Hematopoietic multipotent progenitor cell treated with erythropoietin and hydrocortisone succinate and interleukin-3 and kit ligand, for 17 days (in vitro differentiated cells): ENCODE measurements at places on chromosomes 16 and 17.
A peak's percentile ranks its signal among the peaks of the same experiment; 100 is the strongest.

GRCh38 chr17:80331820-80332219, 71.2 kb downstream of the RNF213 start:
- DNase-seq: no peak

GRCh38 chr17:42055496-42055895, 5.1 kb upstream of the C17orf113 start:
- no peak for DNase-seq

- no peak for DNase-seq
Observed at GRCh38 chr16:53080345-53081031, 25.7 kb downstream of the CHD9 start.

DNA sequence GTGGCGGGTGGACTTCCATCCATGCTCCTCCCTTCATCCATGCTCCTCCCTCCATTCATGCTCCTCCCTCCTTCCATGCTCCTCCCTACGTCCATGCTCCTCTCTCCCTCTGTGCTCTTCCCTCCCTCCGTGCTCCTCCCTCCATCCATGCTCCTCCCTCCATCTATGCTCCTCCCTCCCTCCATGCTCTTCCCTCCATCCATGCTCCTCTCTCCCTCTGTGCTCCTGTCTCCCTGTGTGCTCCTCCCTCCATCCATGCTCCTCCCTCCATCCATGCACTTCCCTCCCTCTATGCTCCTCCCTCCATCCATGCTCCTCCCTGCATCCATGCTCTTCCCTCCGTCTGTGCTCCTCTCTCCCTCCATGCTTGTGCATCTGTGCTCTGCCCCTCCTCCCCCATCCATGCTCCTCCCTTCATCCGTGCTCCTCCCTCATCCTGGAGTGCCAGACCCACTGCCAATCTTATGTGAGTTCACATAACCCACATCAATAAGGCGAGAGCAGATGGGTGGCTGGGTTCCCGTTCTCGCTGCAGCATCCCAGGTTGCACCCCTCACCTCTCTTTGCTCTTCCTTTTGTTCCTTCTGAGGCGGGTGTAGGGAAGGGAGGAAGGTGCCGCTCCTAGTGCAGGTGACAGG, 22.8 kb downstream of the KSR1 start:
- no peak for DNase-seq

DNA sequence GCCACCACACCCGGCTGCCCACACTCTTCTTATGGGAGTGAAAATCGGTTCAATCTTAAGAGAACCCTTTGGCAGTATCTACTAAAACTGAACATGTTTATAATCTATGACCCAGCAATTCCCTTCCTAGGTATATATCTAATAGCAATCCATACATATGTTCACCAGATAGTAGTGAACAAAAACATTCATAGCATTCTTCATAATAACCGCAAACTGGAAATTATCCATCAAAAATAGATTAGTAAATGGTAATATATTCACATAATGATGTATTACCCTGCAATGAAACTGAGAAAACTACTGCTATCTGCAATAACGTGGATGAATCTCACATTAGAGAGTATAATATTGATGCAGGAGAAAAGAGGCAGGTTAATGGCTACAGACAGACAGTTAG, 23.1 kb downstream of the COPRS start:
- no peak for DNase-seq

DNA sequence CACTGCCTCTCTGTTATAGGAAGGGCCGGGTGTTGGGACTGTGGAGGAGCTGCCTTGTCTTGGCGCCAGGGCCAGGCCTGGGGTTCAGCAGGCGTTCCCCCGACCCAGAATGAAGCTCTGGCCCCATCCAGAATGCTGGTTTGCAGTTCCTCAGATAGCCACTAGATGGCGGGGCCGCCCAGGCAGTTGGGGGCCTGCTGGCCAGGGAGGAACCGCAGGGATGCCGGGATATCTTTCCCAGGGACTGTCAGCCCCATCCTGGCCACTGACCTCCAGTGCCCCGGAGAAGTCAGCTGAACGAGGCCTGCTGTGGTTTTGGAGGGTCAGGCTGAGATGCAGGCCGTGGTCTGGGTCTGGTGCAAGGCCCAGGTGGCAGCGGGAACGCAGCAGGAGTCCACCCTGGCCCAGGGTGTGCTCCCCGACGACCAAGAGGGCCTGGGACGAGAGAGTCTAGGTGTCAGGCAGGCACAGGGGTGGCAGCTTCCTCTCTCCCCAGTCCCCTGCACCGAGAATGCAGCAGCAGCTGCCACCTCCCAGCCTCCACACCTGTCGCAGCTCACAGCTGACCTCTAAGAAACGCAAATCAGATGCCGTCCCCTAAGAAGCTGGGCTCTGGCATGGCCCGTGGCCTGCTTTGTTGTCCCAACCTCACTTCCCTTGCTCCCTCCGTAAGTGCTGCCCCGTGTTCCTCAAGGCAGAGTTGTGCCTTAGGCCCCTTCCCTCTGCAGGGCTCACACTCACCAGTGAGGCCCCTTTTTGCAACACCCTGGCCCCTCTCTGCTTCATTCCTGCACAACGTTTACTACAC, 51.2 kb downstream of the RMI2 start:
- DNase-seq: peak; percentile 57

DNA sequence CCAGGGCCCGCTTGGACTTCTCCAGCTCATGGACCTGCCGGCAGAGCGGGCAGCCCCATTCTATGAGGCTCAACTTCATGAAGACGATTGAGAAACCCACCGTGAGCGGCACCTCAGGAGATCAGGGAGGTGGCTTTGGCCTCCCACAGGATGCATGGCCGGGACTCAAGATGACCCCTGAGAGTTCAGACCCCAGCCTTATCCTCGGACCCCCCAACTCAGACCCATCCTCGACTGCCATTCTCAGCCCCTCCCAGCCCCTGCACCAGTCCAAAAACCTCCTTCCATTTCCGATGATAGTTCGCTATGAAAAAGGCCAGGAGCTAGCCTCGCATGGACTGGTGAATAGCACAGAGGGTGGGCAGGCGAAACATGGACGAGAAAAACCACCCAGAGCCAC, 71.0 kb downstream of the NDE1 start:
- DNase-seq: no peak

DNA sequence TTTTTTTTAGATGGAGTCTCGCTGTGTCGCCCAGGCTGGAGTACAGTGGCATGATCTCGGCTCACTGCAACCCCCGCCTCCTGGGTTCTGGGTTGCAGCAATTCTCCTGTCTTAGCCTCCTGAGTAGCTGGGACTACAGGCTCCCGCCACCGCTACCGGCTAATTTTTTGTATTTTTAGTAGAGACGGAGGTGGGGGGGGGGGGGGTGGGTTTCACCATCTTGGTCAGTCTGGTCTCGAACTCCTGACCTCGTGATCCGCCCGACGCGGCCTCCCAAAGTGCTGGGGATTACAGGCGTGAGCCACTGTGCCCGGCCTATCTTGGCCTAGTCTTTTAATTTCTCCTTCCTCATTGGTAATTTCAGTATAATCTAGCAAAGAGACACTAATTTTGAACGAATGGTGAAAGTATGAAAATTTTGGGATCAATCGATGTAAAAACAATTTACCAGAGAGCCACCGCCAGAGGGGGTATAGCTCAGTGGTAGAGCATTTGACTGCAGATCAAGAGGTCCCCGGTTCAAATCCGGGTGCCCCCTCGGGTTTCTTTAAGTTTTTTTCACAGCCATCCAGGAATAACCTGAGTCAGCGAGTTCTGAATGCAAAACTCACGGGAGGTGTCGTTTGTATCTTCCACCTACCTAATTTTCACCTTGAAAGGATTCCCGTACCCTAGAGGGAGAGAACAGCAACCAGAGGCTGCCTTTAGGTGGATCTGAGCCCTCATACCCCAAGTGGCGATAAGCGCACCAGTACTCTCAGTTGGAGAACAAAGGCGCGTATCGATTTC, 2.5 kb upstream of the LASP1 start:
- DNase-seq: peak; percentile 78

DNA sequence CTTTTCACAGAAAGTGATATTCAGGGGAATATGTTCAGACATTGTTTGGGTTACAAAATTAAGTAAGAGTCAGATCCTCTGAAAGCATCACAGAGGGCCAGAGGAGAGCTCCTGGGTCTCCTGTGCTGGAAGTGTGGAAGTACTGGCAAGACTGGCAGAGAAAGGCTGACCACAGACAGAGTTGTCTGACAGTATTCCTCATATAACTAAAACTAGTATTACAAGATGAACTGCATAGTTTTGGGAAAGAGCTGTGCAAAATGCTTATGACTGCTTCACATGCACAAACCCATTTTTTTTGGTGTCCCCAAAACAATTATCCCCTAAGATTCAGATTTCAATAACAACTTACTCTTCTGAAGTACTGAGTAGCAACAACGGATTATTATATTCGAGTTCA, 35.2 kb downstream of the N4BP1 start:
- DNase-seq: no peak

- no peak for DNase-seq
Observed at GRCh38 chr16:3223913-3224515, 10.9 kb downstream of the ZNF200 start.

DNA sequence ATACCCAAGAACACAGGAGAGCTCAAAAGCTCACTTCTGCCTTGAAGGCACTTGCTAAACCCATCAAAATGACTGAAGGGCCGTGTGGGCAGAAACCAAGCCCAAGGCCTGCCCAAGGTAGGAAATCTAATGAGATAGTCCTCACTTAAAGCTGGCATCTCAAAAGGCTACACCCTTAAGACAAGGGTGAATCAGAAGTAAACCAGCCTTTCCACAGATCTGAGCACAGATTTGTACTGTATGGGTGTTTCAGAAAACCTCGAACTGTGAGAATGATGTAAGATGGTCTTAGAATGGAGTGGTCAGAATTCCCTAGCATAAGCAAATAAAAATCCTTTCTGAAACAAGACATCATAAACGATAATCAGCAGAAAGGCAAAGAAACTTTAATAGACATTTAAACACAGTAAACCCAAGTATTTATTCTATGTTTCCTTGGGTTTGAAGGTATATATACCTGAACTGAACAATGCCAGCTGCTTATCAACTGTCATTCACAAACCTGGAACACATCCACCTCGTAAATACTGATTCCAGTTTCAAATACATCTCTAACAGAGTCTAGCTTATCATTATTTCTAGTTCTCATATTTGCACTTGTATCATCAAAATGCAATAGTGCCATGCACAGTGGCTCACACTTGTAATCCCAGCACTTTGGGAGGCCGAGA, 37.8 kb downstream of the GLG1 start:
- no peak for DNase-seq

DNA sequence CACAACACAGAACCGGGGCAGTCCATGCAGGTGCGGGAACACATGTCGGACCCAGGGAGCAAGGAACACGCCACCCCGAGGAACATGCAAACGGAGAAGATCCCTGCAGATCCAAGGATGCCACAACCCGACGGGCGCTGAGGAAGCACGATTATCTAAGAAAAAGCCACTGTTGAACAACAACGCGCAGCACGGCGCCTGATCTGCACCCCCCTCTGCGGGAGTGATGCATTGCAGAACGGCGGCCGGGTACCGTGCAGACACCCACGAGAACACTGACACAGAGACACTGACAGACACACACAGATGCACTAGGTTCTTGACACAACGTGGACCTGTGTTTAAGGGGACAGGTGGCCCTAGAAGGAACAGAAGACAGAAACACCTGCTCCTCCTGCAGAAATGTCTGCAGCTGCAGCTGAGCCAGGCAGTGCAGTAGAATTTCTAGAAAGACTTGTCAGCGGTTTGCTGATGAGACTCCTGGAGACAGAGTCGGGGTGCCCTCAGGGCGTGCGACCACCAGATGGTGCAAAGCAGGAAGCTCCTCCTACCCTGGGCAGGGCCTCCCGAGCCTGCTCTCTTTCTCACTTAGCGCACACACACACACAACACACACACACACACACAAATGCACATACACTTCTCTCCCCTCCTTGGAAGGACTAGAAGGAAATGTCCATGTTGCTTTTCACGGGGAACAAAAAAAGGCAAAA, 7.5 kb downstream of the NPTX1 start:
- no peak for DNase-seq

GRCh38 chr17:64655704-64656103, 6.4 kb downstream of the SMURF2 start:
- DNase-seq: no peak

GRCh38 chr16:57791893-57792461, 10.3 kb downstream of the KIFC3 start:
- no peak for DNase-seq

DNA sequence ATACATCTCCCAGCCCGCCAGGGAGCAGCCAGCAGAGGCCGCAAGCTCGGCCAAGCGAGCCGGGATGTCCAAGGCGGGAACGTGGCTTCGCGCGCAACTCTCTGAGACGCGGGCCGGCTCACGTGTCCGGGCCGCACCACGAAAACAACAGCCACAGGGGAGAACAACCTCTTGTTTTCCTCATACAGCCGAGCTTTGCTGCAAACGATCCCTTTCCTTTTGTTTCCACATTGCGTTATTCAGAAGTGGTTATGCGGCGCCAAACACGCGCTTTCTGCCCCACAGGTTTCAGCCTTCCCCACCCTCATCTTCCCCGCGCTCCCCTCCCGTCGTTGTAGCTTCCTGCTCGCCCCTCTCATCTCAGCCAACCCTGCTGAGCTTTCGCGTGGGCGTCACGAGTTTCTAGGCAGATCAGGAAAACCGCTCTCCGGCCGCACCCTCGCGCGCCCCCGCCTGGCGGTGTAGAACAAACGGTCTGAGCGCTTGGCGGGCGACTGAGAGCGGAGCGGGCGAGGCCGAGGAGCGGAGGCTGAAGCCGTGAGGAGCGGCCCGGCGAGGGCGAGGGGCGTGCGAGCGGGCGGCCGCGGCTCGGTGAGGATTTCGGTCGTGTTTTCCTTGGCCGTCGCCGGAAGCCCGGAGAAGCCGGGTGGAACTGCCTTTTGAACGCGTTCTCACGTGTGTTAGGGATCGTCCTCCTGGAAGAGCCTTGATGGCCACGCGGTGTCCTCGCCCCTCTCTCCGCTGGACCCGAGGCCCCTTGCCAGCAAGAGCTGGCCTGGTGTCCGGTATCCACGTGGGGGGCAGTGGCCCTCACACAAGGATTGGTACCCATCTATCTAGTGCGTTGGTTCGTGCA, 6.6 kb upstream of the SMARCD2 start:
- peak; percentile 94 for DNase-seq
